ENCODE measurements at places on chromosomes 5 and 9.

DNA sequence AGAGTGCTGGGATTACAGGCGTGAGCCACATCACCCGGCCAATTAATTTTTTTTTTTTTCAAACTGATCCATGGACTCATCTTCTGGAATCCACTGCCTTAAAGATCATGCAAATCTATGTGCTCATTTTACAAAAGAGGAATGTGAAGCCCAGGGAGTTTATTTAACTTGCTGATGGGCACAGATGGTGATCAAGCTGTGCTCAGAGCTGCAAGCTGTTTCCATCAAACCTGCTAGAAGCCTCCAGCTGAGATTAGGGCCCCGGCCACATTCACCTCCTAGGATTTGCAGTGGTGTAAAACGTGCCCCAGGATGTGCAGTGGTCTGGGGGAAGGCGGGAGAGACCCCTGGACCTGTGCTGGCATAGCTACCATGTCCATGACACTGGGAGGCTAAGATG, 56.1 kb upstream of the TUT7 start:
- DNase-seq = no peak

GRCh38 chr5:138455232-138455930, 9.9 kb upstream of the EGR1 start:
- DNase-seq = no peak

- DNase-seq = no peak
Measured at GRCh38 chr5:30808996-30809395, 384.5 kb upstream of the CDH6 start.

DNA sequence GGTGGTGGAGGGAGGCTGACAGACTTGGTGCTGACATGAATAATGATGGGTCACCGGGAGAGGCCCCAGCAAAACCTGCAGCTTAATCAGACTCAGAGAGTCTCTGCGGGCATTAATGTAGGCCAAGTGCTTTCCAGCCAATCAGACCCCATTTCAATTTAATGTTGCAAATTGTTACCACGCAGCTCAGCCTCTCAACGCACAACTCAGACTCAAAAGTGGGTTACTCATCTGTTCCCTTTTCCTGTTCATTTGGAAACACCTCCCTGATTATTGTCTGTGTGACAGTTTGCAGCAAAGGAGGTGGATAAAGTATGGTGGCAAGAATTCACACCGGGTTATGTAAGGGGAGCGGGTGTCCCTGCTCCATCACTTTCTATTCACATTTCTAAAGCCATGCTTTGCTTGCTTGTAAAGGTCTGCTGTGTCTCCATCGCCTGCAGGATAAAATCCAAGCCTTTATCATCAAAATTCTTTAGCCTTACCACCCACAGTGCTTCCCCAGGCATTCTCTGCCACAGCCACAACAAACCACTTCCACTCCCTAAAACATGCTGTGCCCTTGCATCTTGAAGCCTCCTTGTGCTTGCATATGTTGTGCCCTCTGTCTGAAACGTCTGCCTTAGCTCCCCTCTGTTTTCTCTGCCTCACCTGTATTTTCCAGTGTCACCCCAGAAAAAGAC, 156.5 kb downstream of the ASTN2 start:
- DNase-seq = no peak

DNA sequence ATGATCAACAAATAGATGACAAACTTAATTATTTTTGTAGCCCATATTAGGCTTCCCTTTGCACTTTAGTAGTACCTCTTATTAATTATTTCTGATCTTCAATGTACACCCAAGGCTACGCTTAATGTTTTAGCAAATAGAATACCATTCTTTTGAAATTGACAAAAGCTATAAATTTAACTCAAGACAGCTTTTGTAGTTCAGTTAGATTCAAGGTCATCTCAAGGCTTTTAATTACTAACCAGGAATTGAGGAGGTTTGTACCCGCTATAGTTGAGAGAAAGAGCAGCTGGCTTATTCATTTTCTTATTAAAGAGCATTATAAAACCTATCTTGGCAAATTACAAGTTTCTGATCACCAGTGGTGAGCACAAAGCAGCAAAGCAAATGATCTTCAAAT, 15.1 kb downstream of the NR6A1 start:
- no peak for DNase-seq

DNA sequence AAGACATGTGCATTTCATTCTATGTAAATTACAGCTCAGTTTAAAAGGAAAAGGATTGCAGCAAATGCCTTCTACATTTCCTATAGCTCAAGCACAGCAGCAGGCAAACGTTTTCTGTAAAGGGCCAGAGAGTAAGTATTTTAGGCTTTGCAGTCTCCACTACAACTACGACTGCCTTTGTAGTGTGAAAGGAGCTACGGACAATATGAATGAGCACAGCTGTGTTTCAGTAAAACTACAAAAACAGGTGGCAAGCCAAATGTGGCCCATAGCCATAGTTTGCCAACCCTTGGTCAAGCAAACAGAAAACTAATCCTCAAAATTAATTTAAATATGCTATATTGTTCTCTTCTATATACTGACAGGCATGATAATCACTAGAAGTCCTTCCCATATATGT, 7.2 kb downstream of the PTBP3 start:
- no peak for DNase-seq

- DNase-seq = no peak
Measured at GRCh38 chr9:105979290-105979689, 284.9 kb downstream of the TMEM38B start.

All from CD4-positive, alpha-beta T cell treated with Interleukin-4 for 4 hours (primary cell).